NCI-H187 (cell line): ENCODE measurements at places on chromosomes 3 and 15.

GRCh38 chr15:95957861-95958260, 372.6 kb upstream of the NR2F2 start:
- no peak for DNase-seq

- DNase-seq = no peak
Observed at GRCh38 chr3:159914426-159914825, 74.2 kb upstream of the IL12A start.

- DNase-seq = no peak
Observed at GRCh38 chr3:65914032-65914739, 124.5 kb downstream of the MAGI1 start.

DNA sequence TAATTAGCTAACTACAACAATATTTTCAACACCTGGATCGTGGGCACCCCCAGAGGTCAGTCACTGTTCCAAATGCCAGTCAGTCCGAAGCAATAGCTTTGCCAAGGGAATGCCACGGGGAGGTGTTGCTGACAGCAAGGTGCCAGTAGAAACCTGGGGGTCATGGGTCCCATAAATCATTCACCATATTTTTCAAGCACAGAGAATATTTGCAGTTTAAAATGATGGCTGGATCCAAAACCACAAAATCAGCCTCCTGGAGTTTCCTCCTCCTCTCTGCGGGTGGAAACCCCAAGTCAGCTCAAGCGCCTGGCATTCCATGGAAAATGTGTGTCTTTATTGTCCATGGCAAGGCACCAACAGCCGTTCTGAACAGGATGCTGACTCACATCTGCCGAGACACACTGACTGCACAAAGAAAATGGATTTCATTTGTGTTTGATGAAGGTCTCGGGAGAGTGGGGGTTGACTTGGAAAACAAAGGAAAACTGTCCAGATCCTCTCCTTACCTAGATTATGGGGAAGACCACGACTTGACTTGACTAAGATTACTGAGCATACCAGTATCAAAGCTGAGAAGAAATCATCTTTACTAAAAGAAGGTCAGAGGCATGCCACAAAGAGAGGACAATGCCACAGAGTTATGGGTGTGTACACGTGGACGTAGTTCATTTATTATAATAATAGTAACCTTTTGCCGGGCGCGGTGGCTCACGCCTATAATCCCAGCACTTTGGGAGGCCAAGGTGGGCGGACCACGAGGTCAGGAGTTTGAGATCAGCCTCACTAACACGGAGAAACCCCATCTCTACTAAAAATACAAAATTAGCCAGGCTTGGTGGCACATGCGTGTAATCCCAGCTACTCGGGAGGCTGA, 26.4 kb downstream of the ANXA2 start:
- no peak for DNase-seq

GRCh38 chr3:13934813-13935212, 54.9 kb upstream of the WNT7A start:
- no peak for DNase-seq

- no peak for DNase-seq
Observed at GRCh38 chr3:142929890-142930289, 33.6 kb downstream of the PAQR9 start.

DNA sequence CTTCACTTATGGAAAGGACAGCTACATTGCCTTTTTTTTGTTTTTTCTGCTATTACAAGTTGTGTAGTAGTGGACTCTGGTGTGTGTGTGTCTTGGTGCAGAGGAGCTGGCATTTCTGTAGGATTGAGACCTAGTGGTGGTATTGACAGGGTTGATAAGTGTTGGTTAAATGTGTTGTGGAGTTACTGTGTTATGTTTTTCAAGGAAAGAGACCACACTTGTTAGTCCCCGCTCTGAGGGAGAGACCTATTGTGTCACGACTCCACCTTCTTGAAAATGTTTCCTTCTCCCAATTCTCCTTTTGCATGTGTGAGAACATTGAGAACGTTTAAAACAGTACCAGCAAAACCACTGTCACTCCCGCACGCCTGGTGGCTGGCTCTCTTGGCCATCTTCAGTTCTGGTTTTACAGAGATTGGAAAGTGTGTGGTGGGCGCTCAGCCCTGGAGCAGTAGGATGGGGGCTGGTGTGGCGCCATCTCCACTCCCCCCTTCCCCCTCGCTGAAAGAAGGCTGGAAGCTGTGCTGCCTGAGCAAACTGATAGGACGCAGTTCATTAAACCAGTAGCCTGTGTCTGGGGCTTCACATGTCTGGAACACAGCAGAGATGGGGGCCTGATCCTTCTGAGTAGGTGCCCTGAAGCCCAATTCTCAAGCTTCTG, 5.5 kb downstream of the KLF13 start:
- no peak for DNase-seq

GRCh38 chr3:97823046-97824004, 1.5 kb downstream of the CRYBG3 start:
- no peak for DNase-seq

- no peak for DNase-seq
Observed at GRCh38 chr3:58963928-58964503, 85.8 kb downstream of the CFAP20DC start.

- no peak for DNase-seq
Observed at GRCh38 chr15:66323312-66323928, 30.1 kb downstream of the DIS3L start.

GRCh38 chr3:37255990-37256308, 81.6 kb upstream of the LRRFIP2 start:
- DNase-seq = no peak

- no peak for DNase-seq
Observed at GRCh38 chr3:36433511-36433910, 53.2 kb downstream of the STAC start.

GRCh38 chr15:56244038-56244810, 545 bp upstream of the RFX7 start:
- DNase-seq = no peak

- DNase-seq = no peak
Observed at GRCh38 chr3:52231502-52232278, 6.2 kb upstream of the TLR9 start.

GRCh38 chr15:74653426-74654102, 37.9 kb downstream of the CLK3 start:
- DNase-seq = no peak

- DNase-seq = no peak
Observed at GRCh38 chr3:11913316-11913715, 66.6 kb upstream of the TAMM41 start.

DNA sequence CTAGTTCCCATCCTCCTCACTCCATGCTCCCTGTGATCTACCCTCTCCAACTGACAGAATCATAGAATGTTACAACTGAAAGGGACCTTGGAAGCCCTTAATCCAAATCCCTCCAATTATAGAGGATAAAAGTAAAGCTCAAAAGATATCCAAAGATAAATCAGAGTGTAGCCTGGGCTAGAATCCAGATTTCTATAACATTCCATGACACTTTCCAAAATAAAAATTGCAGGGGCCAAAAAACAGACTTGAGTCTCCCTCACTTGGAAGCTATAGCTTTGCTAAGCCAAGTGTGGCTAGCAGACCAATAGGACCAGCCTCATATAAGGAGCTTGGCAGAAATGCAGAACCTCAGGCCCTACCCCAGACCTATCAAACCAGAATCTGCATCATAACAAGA, 148.1 kb downstream of the NTRK3 start:
- no peak for DNase-seq

- DNase-seq = no peak
Observed at GRCh38 chr15:97521381-97522285, 438.9 kb upstream of the ARRDC4 start.

- DNase-seq = no peak
Observed at GRCh38 chr3:193564012-193564411, 9.3 kb upstream of the ATP13A4 start.

DNA sequence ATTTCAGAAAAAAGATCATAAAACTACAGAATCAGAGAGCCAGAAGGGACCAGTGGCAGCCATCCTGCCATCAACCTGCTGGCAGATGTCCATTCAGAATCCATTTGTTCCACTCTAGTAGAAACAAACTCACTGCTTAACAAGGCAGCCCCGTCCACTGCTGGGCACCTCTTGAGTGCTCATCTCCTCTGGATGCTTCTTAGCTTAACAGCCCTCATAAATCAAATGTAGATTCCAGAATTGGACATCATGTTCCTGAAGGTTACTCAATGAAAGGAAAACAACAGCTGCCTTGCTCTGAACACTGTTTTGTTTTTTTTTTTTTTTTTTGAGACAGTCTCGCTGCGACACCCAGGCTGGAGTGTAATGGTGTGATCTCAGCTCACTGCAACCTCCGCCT, 37.3 kb downstream of the ABCC5 start:
- DNase-seq = peak; percentile 62

- no peak for DNase-seq
Observed at GRCh38 chr15:68209735-68210408, 4.7 kb upstream of the CALML4 start.

GRCh38 chr3:46707601-46708011, 6.4 kb downstream of the TMIE start:
- no peak for DNase-seq

GRCh38 chr3:177760803-177761202, 563.5 kb upstream of the TBL1XR1 start:
- DNase-seq = no peak

DNA sequence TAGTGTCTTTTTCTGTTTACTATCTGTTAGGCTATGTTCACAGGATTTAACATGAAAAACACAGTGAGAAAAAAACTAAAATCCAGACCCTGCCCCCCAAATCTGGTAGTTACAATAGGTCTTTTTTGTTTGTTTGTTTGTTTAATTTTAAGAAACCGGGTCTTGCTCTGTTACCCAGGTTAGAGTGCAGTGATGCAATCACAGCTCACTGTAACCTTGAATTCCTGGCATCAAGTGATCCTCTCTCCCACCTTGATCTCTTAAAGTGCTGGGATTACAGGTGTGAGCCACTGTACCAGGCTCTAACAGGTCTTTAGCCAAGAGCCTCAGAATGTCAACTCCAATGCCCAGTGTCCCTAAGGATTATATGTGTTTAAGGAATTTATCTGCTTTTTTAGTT, 88.0 kb upstream of the GOLIM4 start:
- DNase-seq = no peak
